ENCODE measurements at places on chromosomes 16 and 17.
A peak's percentile ranks its signal among the peaks of the same experiment; 100 is the strongest.

GRCh38 chr16:62642677-62643076 lies 606.4 kb upstream of the CDH8 start:
- no peak for DNase-seq

DNA sequence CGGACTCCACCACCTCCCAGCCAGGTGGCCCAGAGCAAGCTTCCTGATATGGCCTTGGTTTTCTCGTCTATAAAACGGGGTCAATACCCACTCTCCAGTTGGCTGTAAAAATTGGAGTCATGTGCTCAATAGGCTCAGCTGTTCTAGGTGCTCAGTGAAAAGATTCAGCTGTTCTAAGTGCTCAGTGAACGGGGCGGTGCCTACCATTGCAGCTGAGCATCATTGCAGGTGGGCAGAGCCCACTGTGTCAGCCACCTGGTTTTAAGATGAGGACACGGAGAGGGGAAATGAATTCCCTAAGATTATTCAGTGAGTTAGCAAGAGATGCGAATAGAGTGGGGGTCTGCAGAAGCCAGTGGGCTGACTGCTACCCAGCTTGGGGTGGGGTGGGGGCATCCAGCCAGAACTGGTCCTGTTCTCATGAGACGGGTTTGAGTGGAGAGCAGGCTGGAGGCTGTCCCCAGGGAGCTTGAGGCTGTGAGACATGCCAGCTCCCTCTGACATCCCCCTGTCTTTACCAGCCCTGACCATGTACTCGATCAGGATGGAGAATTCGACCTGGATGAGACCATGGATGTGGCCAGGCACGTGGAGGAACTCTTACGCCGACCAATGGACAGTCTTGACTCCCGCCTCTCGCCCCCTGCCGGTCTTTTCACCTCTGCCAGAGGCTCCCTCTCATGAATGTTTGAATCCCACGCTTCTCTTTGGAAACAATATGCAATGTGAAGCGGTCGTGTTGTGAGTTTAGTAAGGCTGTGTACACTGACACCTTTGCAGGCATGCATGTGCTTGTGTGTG lies 21.9 kb downstream of the STAT5A start:
- no peak for DNase-seq

DNA sequence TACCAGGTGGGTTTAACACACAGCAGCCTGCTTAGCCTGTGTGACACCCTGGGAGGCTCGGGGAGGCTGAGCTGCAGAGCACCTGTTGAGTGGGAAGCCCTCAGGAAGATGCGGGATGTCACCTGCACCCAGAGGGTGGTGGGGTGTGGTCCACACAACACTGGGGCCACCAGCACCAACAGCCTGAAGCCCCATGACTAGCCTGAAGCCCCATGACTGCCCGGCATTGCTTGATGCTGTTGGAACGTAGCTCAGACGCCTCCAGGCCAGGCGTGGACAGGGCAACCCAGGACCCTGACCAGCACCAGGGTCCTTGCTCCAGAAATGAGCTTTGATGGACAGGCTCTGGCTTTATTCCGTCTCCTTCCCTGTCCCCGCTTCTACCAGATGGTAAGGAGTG lies 76.3 kb upstream of the ZNF469 start:
- no peak for DNase-seq

- DNase-seq, result no peak
These were observed 1.5 kb upstream of the NTN3 start for GRCh38 chr16:2469399-2470233.

DNA sequence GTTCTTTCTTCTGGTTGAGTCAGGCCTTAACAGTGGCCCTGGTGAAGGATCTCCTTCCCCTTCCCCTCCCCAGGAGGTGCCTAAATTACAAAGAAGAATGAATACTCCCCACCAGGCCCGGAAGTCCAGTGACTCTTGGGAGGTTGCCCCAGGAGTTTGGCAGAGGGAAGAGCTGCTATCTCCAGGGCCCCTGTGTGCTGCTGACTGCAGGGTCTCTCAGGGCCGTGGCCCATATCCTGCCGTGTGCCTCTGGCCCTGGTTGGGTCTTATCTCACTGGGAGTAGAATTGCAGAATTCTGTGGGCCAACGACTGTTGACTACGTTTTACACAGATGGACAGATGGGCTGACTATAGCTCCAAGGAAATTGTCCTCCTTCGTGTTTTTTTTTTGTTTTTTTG lies 28.0 kb downstream of the AKAP1 start:
- no peak for DNase-seq

GRCh38 chr16:21994856-21995465 lies 6.0 kb downstream of the PDZD9 start:
- DNase-seq, result no peak

DNA sequence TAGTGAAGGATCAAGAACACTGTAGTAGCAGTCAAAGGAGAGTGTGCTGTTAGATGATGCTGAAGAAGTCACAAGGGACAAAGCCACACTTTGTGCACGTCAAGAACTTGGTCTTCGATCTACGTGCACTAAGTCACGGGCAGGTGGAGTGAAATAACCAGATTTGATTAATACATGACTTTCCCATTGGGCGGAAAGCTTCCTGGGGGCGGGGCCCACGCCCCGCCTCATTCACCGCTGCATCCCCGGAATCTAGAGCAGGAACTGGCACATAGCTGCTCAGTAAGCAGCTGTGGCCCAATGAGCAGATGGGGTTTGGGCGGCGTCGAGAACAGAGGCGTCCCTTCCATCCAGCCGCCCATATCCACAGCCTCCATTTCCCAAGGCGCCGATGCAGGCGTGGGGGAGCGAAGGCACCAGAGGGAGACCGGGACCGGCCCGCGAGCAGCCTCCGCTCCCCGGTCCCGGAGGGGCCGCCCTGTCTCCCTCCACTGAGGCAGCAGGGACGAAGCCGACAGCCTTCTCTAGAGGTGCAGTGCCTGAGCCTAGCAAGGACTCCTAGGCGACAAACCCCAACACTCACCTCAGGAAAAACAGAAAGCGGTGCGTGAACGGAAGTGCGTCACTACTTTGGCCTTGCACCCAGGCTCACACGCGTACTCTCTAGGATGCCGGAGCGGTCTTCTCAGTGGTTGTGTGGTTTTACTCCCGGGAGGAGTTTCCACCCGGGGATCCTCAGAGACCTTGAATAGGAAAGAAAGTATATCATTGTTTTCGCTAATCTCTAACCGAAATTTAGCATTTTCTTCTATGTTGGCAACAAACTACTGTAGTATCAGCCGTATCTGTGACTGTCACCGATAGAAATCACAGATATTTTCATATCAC lies 4.9 kb downstream of the ZNF19 start:
- peak; percentile 78 for DNase-seq

All from iPS DF 19.7 (cell line).